ENCODE measurements at places on chromosomes 2 and 18.
A peak's percentile ranks its signal among the peaks of the same experiment; 100 is the strongest.

GRCh38 chr2:27581417-27582128, 1.3 kb upstream of the ZNF512 start:
- DNase-seq, result no peak

DNA sequence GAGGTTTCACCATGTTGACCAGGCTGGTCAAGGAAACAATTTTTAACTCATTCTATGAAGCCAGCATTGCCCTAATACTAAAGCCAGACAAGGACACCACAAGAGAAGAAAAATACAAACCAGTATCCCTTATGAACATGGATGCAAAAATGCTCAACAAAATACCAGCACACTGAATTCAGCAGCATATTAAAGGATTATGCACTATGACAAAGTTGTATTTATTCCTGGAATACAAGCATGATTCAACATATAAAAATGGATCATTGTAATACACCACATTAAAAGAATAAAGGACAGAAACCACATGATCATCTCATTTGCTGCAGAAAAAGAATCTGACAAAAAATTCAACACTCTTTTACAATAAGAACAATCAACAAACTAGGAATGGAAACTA, 138.7 kb downstream of the RAB3GAP1 start:
- DNase-seq, result no peak

GRCh38 chr2:180203972-180204371, 196.9 kb upstream of the CWC22 start:
- no peak for DNase-seq

DNA sequence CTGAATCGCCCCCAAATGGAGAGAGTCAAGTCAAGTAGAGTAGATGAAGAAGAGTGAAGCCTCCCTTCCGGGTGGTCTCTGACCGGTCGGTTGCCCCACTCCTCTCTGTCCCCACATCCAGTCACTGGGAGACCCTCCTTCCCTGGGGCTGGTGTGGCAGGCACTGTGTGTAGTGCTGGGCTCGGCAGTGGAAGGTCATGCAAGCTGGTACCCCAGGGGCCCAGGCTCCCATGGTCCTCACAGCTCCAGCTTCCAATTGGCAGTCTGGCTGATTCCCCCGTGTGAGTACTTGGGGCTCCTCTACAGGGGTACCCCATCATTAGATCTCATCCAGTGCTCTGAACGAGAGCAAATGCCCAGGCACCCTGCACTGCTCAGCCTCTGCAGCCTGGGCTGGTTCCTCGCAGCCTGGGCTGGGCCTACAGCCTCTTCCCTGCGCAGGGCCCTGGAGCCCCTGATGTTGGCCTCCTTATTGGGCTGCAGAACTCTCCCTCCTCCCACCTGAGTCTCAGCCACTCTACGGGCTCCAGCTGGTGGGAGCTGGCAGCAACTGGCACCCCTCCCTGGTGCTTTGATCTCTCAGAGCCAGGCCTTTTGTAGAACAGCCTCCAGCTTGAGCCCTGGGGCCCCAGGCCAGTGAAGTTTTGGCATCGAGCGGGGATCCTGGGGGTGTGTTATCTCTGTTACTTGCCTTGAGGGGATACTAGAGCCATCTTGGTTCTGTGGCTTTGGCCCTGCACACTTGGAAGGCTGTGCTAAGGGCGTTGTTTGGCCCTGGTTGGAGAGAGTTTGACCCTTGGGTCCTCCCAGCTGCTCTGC, 187.8 kb upstream of the HDAC4 start:
- DNase-seq, result no peak

GRCh38 chr2:121479882-121480522, 50.7 kb upstream of the RNU4ATAC start:
- peak; percentile 67 for DNase-seq

GRCh38 chr2:217058791-217059755, 199.2 kb upstream of the TNP1 start:
- DNase-seq, result no peak
